ENCODE measurements at places on chromosomes 1 and 21.

DNA sequence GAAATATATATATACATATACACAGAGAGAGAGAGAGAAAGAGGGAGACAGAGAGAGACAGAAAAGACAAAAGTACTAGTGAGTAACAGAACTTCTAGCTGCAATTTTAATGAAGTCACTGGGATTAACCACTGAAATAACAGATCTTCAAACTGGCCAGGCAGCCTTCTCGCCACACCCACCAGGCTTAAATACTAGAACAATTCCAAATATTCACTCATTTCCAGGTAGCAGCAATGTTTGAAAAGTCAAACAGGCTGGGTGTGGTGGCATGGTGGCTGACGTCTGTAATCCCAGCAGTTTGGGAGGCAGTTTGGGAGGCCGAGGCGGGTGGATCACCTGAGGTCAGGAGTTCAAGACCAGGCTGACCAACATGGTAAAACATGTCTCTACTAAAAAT lies 5.2 kb downstream of the PRDX1 start:
- DNase-seq: no peak

DNA sequence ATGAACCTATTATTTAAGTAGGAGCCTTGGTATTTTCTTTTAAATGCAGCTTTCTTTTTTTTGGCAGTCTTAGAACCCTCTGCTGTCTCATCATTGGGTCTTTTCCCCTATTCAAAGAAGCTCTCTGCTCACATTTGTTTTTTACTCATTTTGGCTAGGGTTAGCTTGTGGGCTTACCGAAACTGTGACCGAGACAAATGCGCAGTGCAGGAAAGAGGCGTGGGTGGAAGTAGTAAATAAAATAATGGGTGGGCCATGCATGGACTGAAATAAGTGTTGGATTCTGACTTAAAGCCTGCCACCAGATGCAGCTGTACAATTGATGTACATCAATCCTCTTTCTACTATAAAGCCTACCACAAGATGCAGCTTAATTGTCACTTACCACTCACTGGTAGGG lies 14.7 kb downstream of the XPR1 start:
- DNase-seq: no peak

GRCh38 chr1:150320667-150320978 lies 710 bp upstream of the PRPF3 start:
- DNase-seq: no peak

DNA sequence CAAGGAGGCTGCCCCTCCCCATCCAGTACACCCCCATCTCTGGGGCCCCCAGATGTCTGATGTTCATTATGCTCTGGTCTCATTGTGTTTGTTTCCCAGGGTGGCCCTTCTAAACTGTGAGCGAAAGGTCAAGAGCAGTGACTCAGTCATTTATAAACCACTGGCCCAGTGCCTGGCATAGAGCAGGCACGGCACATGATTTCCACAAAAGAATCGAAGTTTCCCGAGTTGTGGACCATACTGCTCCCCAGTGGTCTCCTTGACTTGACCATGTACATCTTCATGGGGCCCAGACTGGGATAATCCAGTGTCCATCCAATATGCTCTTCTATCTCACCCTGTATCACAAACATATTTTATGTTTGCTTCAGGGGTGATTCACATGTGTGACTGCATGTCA lies 153.3 kb downstream of the NR5A2 start:
- no peak for DNase-seq

DNA sequence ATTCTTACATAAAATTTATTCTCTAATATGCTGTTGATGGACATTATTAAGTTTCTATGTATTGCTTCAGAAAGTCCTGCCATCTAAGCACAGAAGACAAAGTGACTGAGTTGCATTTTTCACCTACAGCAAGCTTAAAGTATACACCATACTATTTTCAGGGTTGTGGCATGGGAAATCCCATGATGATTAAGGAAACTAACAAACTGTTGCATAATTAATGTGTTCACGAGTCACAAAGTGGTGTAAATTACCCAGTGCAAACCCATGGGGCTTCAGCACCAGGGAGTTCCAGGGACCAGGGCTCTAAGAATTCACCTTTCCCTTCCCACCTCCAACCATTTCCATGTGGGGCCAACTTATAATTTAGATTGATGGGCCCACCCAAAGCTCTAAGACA lies 81.9 kb upstream of the NR5A2 start:
- DNase-seq: no peak

Measured in T follicular helper cell (primary cell).